ENCODE measurements at places on chromosomes 12 and 14. TPM values are rescaled to one million over a fixed set of nuclear protein-coding genes. Genes with fewer than 3 reads are reported as not detected.

DNA sequence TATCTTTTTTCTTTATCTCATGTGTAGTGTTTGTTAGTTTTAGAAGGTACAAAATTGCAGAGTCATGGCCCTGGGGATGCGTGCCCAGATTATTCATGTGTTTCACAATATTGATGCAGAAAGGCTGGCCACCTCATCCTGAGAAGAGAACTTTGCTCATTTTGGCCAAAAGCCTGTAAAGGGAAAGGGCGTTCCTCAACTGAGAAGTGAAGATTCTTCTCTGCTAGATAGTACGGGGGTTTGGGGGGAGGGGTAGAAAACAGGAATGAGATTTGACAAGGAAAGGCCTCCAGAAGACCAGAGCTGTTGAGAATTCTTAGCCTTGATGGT is 1.7 kb downstream of the MGST1 start:
- DNase-seq = no peak
- H3K27me3 ChIP-seq = peaks cover 8% of the 10 kb centered on the region
- no peak overlapping the region for H3K4me3 ChIP-seq
- H3K27ac ChIP-seq = no peak overlapping the region

DNA sequence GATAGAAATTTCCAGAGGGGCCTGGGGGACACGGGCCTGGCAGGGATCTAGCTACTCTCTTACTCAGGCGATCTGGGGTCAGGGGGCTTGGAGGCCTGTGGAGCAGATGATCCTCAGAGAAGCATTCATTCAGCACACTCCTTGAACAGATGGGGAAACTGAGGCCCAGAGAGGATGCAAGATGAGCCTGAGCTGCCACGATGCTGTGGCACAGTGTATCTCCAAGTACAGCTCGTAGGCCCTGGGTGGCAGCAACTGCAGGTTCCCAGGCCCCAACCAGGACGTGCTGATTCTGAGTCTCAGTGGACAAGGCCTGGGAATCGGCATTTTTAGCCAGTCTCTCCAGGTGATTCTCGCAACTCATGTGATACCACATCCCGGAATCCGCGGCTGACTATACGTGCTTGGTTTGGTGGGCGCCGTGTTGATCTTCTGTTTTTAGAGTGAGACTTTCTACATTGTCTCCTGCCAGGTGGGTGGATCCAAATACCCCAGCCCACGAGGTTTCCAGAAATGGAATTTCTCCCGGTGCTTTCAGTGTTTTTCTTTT is 22.5 kb downstream of the ADGRD1 start:
- H3K4me3 ChIP-seq = no peak overlapping the region
- no peak for DNase-seq
- H3K4me1 ChIP-seq = peaks cover 1% of the 10 kb centered on the region
- H3K36me3 ChIP-seq = no peaks in the 10 kb centered on the region
- no peak overlapping the region for H3K27ac ChIP-seq

- no peaks in the 10 kb centered on the region for H3K27me3 ChIP-seq
- H3K36me3 ChIP-seq = peaks cover 19% of the 10 kb centered on the region
- peaks cover 3% of the 10 kb centered on the region for H3K4me1 ChIP-seq
- H3K27ac ChIP-seq = no peak overlapping the region
These were observed 116.3 kb downstream of the CCDC91 start for GRCh38 chr12:28306535-28306934.

The CLEC6A gene
- total RNA-seq = not detected

- no peak for DNase-seq
- no peaks in the 10 kb centered on the region for H3K36me3 ChIP-seq
- H3K27ac ChIP-seq = no peak overlapping the region
- no peak overlapping the region for H3K4me3 ChIP-seq
- H3K4me1 ChIP-seq = no peaks in the 10 kb centered on the region
These were observed 344.0 kb downstream of the PDZRN4 start for GRCh38 chr12:41532072-41532471.

The HOXC12 gene
- not detected for total RNA-seq
